Stimulated activated CD4-positive, alpha-beta T cell treated with anti-CD3 and anti-CD28 coated beads, Interleukin-2, amount 100 ng/mL, for 24 hours (primary cell): ENCODE measurements at places on chromosomes 3 and 15.

GRCh38 chr3:28215407-28215806 lies 26.0 kb upstream of the CMC1 start:
- no peak for DNase-seq

GRCh38 chr3:160210799-160211221 lies 14.4 kb upstream of the C3orf80 start:
- no peak for DNase-seq

DNA sequence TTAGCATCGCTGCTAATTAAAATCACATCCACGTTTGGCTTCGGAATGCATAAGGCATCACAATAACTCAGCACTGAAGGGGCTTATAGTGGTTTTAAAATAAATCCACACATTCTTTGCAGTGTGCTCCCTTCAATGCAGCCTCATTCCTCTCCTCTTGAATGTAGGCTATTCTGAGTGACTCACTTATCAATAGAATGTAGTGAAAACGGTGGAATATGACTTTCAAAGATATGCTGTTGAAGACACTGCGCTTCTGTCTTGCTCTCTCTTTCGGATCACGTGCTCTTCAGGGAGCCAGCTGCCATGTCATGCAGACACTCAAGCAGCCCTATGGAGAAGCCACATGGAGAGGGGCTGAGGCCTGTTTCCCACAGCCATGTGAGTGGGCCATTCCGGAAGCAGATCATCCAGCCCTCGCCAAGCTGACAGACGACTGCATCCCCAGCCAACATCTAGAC lies 87.4 kb downstream of the CRYGS start:
- DNase-seq: no peak

DNA sequence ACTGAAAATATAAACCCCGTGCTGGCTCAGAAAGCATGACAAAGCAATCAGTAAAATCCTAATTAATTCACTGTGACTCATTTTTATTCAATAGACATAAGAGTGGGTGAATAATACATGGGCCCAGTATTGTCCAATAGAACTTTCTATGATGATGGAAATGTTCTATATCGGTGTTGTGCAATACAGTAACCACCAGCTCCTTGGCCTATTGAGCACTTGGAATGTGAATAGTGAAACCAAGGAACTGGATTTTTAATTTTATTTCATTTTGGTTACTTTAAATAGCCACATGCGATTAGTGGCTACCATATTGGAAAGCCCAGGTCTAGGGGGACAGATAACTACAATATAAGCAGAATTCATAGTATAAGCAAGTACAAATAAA lies 69.8 kb upstream of the PPP2R3A start:
- no peak for DNase-seq

DNA sequence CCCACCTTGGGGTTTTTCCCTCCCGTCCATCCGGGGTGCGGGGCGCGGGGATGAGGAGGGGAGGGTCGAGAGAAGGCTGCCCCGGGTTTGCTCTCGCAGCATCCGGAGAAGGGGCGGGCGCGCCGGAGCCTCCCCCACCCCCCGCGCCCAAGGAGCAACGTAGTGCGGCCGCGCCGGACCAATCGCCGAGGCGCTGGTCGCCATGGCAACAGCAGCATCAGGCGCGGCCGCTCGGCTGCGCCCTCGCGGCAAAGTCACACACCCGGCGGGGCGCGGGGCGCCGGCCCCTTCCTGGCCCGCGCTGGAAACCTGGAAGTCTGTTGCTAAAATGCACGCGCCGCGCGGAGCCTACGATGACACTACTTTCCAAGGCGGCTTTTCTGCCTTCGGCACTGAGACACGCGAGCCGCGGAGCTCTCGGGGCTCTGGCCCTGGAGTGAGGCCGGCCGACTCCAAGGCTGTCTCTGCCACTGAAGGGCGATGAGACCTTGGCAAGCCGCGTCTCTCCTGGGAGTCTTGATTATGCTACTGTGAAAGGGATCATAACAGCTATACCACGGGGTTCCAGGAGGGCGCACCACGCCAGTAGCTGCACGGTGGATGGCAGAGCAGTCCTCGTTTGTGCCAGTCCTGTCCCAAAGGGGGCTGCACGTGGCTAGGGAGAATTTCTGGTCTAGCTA lies at the start of gene IQSEC1:
Gene IQSEC1 (minus strand): TSS at position 104 of the 680 bp plus-strand sequence. CDS start 415 bp downstream, outside the sequence.
- DNase-seq: peak; percentile 81

- DNase-seq: no peak
Measured at GRCh38 chr15:89099968-89100367, 11.7 kb downstream of the ABHD2 start.

- no peak for DNase-seq
Measured at GRCh38 chr15:50624616-50625168, 61.9 kb downstream of the TRPM7 start.

DNA sequence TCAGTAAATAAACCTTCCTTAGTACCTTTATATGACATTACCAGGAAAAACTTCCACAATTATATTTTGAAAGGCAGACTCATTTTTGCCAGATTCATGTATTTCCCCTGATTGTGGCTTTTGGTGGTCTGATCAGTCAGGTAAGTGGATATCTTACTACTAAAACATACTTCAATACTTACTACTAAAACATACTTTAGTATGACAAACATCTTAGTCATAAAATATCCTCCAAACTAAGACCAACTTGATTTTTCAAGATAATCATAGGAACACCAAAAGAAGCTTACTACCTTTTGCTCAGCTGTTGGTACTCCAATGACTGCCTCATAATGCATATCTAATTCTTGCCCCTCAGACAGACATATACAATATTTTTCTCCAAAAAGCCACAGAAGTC lies 9.3 kb downstream of the TJP1 start:
- DNase-seq: no peak

GRCh38 chr3:65039754-65040210 lies 352.0 kb upstream of the ADAMTS9 start:
- DNase-seq: no peak

- no peak for DNase-seq
Measured at GRCh38 chr3:101142160-101142559, 148.9 kb upstream of the ABI3BP start.

DNA sequence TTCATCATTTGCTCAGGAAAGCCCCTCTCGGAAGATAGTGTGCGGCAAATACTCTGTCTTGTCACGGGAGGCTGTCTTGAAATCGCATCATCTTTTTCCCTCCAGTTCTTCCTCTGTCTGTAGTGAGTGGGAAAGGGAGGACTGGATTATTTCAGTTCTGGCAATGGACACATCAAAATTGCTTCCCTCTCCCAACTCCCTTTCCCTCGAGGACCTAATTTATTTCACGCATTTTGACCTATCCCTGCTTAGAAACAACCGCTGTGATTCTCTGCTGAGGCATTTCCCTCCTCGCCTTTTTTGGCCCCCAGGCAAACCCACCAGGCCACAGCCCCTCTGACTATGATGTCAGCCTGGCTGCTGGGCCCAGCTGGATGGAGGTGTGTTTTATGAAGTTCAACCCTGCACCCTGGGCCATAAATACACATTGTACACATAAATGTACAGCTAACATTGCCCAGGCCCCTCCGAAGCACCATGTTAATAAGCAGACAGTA lies 138.7 kb upstream of the LRTM1 start:
- DNase-seq: no peak

DNA sequence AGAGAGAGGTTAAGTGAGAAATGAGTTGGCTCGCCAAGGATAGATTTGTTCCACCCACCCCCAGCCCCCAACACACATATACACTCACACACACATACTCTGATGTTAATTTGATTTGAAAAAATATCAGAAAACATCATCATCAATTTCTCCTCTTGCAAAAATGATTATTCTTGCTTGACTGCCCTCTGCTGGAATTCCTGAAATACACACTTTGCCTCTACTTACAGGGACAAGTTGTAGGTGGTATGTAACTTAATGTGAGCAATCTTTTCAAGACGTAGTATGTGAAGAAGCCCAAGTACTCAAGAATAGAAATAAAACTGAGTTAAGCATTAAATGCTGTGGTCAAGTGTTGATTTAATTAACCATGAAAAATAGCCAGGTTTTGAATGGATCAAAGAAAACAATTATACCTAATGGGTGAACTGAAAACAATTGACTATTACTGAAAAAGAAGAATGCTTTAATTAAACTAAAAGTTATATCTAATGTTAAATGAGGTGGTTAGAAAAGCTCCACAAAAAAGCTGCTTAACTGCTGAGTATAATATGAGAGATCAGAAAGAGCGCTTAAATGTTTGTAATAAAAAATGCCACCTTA lies 46.6 kb upstream of the MDFIC2 start:
- no peak for DNase-seq

GRCh38 chr3:193980905-193981304 lies 155.0 kb upstream of the HES1 start:
- no peak for DNase-seq

DNA sequence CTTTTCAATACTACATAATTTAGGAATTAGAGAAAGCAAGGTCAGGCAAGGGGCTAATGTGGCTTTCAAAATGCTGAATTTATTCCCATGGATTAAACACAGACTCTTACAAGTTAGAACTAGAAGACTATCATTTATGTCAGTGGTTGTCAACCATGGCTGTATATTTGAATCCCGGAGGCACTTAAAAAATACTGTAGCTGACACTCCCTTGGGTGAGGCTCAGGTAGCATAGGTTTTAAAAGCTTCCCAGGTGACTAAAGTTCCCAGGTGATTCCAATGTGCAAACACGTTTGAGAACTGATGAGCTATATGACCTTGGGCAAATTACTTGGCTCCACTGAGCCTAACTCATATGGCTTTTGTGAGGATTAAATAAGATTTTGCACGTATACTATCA lies 29.6 kb downstream of the AAGAB start:
- no peak for DNase-seq

GRCh38 chr3:28835751-28836150 lies 445.1 kb upstream of the RBMS3 start:
- no peak for DNase-seq

GRCh38 chr3:178518660-178519396 lies 17.4 kb upstream of the KCNMB2 start:
- DNase-seq: no peak

GRCh38 chr3:112857526-112857925 lies 10.9 kb upstream of the CD200R1L start:
- DNase-seq: no peak

DNA sequence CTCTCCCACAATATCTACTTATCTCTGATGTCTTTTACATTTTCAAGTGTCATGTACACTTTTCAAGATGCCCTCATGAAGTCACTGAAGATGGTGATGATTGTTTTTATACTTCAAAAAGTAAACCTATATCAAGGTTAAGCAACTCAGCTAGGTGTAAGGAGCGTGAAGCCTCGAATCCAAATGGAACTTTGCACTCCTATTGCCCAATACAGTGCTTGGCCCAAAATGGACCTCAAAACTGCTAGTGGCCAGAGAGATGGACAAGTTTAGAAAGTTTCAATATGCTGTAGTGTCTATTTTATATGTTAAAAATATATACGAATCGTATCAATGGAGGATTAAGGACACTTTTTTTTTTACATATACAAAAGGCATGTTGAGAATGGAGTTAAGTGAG lies 167.7 kb downstream of the CHL1 start:
- DNase-seq: no peak

- no peak for DNase-seq
Measured at GRCh38 chr15:65939901-65940617, 70.8 kb downstream of the RAB11A start.

- DNase-seq: no peak
Measured at GRCh38 chr3:7697548-7697947, 804.1 kb upstream of the LMCD1 start.

DNA sequence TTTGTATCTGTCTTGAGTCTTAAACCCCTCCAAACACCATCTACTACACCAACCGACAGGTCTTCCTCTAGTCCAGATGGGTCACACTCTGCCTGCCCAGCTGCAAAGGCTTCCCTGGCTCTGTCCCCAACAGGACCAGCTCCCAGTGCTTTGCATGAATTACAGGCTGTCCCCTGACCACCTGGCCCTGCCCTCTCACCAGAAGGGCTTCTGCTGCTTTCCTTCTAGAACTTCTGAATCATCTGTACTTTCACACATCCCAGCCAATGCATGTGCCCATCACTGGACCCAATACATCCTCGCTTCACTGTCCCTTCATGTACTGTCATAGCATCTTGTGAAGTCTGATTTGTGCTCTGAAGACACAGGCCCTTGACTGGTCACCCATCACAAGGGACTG lies 53.6 kb downstream of the HOMER2 start:
- no peak for DNase-seq

DNA sequence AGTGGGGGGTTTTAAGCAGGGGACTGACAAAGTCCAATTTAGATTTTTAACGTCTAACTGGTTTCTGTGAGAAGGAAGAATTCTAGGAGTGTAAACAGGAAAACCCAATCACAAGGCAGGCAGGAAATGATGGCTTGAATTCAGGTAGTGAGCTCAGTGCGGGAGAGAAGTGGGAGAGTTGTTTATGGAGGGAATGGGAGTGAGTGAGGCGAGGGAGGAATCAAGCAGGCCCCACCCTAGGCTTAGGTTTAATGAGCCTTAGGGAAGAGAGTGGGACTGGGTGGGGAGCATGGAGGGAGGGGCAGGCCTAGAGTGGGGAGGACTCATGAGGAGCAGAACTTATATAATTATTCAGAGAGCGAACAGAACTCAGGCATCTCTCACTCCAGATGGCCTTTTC lies 17.9 kb downstream of the VIPR1 start:
- DNase-seq: no peak

DNA sequence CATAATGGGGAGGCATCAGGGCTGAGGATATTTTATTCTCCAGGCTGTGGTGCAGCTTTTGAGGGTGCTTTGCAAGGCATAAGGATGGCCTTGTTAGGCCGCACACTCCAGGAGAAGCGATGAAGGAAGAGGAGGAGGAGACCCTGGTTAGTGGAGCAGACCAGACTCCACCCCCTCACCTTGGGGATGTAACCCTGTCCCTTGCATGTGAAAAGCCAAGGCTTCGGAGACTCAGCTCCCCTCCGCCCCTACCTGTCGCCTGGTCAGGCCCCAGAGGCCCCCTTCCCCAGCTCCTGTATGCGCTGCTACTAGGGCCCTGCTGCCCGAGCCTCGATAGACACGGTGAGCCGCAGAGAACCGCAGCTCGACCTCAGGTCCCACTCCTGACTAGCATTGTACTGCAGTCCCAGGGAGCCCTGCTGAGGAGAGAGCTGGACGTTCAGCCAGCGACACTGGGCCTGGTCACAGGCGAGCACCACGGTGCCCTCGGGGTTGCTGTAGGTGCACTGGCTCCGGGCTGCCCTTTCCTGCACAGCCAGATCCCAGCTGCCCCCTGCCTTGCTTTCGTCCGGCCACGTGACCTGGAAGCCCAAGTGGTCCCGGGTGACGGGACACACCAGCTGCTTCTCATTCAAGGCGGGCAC lies 10.2 kb downstream of the CPN2 start:
- no peak for DNase-seq

DNA sequence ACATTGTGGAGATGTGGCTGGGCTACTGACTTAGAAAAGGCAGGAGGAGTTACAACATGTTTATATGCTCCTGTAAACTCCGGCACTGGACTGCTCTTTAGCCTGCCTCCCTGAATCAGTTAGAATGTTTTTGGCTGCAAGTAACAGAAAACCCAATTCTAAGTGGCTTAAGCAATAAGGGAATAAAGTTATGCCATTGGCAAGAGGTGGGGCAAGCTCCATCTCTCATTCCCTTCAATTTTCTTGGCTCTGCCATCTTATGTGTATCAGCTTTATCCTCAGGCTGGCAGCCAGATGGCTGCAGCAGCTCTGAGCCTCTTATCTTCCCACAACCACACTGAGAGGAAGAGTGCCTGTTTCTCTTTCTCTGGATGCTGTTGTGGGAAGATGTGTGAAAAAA lies 22.4 kb upstream of the MEIS2 start:
- DNase-seq: no peak

- DNase-seq: no peak
Measured at GRCh38 chr3:172596394-172596706, 73.1 kb upstream of the TNFSF10 start.

- DNase-seq: no peak
Measured at GRCh38 chr3:108528459-108529252, 18.3 kb upstream of the MYH15 start.
